ENCODE measurements at places on chromosomes 12 and 14.

- DNase-seq, result no peak
Observed at GRCh38 chr12:1917172-1918070, 1.0 kb downstream of the CACNA2D4 start.

DNA sequence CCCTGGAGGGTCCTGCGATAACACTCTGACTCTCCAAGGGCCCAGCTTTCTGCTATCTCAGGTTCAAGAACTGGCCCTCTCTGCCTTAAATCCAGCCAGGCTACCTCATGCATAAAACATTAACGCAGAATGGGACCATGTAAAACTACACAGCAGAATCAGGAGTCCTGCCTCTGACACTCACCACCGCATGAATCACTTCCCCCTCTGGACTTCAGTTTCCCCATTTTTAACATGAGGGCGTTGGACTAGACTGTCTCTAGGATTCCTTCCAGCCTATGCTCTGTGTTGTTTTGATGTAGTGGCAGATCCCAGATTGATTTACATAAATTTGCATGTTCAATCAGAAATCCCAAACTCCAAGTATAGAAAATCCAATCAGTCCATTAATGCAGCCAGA, 3.3 kb downstream of the NCKAP5L start:
- DNase-seq, result no peak

- no peak for DNase-seq
Observed at GRCh38 chr12:19351346-19351745, 87.9 kb upstream of the AEBP2 start.

DNA sequence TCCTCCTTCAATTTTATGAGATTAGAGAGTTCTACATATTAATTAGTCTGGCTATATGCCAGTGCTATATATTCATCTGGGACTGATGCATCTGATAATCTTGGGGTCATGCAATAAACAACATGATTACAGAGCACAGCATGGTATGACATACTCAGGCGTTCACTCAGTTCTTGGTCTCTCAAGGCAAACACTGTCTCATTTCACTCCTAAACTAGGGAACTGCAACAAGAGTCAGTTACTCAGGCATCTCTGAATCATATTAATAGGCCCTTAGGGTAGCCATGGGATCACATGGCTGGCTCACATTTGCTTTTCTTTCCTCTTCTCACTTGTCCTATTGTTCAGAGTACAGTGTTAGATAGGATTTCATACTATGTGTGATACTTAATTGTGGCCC, 91.8 kb upstream of the TMEM260 start:
- no peak for DNase-seq

DNA sequence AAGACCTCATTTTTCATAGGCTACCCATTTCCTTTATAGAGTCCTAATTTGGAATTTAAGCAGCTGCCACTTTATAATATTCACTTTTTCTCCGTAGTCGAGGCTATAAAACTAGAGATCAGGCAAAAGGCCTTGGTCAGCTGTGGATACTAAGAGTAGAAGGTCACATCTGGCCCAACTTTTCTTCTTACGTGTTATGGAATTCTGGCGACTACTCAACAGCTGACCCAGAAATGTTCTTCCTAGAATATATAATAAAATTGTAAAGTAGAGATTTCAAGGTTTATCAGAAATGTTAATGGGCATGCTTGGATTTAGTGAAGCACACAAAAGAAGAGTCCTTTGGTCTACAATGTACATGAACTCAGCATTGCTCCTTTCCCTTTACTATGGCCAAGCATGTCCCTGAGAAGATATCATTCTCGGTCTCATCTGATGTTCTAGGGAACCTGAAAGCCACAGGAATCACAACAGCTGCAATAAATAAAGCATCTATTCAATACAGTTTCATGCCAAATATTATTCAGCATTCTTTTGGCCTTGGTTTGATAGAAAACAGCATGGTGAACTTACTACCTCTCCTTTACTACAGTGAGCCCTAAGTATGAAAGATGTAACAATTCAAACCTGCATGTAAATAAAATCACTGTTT, 261.4 kb upstream of the NPAS3 start:
- no peak for DNase-seq
